ENCODE measurements at places on chromosomes 1 and 21.
A peak's percentile ranks its signal among the peaks of the same experiment; 100 is the strongest.

DNA sequence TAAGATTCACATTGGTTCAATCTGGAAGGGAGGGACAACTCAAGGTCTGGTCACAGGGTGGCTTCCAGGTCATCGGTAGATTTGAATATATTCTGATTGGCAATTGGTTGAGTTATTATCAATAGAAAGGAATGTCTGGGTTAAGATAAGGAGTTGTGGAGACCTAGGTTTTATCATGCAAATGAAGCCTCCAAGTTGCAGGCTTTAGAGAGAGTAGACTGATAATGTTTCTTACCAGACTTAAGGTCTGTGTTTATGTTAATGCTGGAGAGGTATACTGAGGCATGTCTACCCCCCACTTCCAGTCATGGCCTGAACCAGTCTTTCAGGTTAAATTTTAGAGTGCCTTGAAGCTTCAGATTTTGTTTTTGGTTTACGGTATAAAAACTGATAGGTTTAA lies 29.7 kb downstream of the USP25 start:
- DNase-seq = no peak

- DNase-seq = no peak
These were observed 5.6 kb downstream of the ARHGEF16 start for GRCh38 chr1:3459940-3460671.

DNA sequence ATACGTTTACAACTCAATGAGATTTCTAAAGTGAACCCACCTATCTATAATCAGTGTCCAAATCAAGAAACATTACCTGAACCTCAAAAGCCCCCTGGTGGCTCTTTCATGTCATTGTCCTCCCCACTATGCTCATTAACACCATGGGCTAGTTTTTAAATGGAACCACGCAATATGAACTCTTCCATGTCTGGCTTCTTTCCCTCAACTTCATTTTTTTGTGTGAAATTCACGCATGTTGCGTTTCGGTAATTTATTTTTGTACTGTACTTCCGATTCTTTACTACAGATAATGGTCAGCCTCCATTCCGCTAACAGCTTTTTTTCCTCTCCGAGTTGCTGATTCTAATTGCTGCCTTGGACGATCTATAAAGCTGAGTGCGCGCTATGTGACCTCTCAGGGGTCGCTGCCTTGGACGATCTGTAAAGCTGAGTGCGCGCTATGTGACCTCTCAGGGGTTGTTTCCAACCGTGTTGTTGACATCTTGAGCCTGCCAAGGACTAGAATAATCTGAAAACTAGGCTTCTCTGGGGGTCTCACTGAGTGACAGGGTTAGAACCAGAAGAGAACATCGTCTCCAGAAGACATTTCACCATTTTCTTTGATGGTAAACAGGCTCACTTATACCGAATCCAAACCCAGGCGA lies 1.1 kb upstream of the CACYBP start:
- DNase-seq = peak; percentile 66

DNA sequence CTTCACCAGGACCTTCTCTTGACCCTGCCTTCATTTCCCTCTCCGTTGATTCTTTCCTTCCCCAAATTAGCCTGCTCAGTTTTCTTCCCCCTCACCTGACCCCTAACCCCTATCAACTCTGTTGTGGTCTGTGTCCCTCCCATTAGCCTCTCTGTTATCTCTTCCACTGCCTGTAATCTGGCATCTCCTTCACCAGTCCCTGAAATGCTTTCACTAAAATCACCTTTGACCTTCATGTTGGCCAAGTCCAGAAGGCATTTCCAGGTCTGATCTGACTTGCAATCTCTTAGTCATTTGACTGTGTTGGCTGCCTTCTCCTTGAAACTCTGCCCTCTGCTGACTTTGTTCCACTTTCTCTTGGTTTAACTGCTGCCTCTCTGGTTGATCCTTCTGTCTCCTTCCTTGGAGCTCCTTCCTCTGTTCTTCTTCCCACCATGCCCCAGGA lies 28.2 kb downstream of the ATP8B2 start:
- DNase-seq = no peak

DNA sequence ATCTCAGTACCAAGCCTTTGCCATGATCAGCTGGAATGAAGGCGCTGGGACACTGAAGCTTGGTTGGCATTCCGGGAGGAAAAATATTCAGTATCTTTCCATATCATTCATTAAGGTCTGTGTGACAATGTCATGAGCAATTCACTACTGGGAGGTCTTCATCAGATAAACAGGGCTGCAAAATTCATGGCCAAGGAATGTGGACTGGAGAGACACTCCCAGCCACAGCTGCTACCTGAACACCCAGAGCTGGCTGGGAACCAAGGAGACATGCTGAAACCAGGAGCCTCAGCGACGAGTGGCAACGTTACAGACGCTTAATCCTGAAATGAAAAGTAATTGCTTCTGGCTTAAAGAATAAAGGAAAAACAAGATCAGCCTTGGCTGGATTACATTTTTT lies 30.6 kb upstream of the DDAH1 start:
- DNase-seq = no peak

- peak; percentile 90 for DNase-seq
These were observed 17.5 kb downstream of the LRRC41 start for GRCh38 chr1:46285730-46286477.

- no peak for DNase-seq
These were observed 14.9 kb downstream of the ATP1A4 start for GRCh38 chr1:160166166-160166868.

DNA sequence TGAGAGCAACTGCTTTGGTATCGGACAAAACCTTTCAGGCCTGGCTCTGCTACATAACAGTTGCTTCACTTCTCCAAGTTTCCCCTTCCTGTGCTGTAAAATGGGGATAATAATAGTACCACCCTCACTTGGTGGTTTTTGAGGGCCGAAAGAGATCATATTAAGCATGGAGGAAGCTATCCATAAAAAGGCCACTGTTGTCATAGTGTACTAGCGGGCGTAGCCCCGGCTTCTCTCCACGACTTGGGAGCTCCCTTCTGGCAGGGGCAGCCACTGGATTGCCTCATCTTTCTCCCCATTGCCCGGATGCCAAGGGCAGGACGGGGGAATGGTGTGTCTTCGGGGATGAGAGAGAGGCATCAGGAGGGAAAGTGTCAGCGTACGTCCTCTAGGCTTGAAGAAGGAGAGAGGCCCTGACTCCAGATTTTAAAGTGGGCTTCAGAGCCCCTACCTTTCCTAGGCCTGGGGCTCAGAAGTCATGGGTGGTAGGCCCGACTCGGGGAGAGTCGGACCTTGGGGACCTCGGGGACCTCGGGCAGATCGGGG lies 548 bp upstream of the MFSD2A start:
- no peak for DNase-seq

DNA sequence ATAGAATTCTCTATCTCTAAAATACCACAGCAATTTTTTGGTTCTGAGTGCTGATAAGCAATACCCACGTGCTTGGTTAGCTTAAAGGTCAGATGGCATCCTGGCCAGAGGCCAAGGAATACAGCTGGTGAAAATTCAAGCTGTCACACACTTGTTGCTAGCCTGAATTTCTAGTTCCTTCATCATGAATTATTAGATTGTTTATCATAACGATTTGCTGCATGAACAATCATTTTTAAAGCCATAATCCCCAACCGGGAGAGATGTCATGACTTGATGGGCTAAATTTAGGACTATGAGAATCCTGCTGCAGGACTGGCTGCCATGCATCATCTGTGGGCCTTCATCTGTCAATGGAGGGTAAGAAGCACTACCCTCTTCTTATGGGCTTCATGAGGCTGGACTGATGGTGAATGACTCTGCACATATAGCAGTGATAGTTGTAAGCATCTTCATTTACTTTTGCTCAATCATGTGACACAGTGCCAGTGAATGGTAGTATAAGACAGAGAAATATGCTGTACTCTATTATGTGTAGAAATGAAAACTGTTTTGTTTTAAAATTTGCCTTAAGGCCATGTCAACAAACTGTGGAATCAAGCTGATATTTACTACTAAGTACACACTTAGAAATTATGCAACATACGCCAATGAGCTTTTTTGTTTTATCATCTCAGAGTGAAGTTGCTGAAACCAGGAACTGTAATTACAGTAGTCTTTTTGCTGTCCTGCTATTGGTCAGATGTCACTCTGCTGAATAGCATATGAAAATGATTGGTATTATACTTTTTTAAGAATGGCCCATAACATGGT lies 80.5 kb upstream of the RALGPS2 start:
- DNase-seq = peak; percentile 49

DNA sequence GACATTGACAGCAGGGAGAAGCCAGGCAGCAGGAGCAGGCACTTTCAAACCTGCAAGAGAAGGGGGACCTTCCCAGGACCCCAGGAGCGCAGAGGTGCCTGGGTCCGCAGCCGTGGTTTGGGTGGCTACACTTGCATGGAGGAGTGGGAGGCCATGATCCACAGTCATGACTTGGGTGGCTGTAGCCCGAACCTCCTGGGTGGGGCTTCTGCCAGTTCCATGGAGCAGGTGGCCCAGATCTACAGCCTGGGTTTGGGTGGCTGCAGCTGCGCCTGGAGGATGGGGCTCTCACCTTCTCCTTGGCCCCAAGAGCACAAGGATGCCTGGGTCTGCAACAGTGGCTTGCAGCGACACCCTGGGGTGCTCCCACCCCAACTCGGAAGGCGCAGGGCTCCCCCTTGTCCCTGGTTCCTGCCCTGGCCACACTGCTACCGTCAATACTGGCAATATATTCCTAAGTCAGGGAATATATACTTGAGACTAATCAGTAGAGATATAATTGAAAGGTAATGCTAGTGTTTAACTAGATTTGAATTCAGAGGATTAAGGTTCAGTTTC lies 2.3 kb upstream of the OR6K6 start:
- no peak for DNase-seq

GRCh38 chr1:55836086-55836485 lies 620.9 kb upstream of the USP24 start:
- no peak for DNase-seq

- DNase-seq = no peak
These were observed 42.1 kb downstream of the CAMSAP2 start for GRCh38 chr1:200780545-200781369.

- DNase-seq = no peak
These were observed 535.1 kb downstream of the DPYD start for GRCh38 chr1:97385536-97386277.

- no peak for DNase-seq
These were observed 5.1 kb upstream of the TMEM269 start for GRCh38 chr1:42779725-42780124.

DNA sequence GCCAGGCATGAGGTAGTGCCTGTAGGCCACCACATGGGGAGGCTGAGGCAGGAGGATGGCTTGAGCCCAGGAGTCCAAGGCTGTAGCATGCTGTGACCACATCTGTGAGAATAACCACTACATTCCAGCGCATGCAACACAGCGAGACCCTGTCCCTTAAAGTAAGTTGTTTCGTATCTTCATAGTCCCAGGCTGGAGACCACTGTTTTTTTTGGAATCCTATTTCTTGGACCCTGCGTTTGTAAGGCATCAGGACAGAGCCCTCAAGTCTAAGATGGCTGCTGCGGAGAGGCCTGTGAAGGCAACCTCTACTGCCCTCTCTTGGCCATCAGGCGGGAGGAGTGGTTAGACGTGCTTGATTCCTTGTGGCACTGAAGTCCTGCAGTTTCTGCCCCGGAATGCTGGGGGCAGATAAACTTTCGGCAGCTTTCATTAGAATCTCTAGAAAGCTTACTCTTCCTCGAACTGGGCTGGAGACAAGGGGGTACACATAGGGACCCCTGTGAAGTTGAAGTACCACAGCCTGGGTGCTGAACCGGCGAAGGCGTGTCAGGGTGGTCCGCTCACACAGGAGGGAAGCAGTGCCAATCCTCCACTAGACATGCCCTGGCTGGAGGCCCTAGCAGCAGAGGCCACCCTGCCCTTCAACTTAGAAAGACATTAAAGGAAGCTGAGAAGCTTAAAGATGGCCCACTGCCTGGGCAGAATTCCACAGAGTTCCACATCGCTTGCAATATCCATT lies 36.6 kb downstream of the RABIF start:
- DNase-seq = peak; percentile 15

- DNase-seq = no peak
These were observed 67.9 kb downstream of the LRRC8D start for GRCh38 chr1:89888480-89889322.

DNA sequence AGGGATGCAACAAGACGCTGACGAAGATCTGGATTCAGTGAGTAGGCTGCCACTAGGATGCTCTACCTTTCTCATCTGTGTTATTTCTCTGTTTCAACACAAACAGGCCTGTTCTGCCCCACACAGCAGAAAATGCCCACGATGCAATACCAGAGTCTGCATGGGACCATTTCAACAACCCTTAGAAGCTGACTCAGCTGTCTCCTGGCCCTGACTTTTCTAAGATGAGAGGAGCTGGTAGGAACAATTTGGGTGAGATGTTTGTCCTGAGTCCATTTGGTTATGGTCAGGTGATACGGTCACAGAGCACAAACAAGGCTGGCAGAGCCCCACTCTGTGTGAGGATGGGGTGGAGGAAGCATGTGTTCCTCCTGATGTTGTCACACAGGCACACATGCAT lies 11.5 kb upstream of the SLC2A1 start:
- no peak for DNase-seq

DNA sequence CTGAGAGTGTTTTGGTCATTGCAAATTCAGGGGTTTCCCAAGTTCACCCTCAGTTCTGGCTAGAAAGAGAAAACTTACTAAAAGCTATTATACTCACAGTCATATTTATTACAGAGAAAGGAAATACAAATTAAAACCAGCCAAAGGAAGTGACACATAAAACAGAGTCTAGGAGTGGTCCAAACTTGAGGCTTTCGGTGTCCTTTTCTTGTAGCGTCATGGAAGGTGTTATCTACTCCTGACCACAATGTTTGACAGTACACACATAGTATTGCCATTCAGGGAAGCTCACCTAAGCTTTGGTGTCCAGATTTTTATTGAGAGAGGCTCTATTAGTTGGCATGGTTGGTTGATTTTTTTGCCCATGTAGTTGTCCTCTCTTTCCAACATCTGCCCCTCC lies 59.0 kb downstream of the SLC35A3 start:
- DNase-seq = no peak

DNA sequence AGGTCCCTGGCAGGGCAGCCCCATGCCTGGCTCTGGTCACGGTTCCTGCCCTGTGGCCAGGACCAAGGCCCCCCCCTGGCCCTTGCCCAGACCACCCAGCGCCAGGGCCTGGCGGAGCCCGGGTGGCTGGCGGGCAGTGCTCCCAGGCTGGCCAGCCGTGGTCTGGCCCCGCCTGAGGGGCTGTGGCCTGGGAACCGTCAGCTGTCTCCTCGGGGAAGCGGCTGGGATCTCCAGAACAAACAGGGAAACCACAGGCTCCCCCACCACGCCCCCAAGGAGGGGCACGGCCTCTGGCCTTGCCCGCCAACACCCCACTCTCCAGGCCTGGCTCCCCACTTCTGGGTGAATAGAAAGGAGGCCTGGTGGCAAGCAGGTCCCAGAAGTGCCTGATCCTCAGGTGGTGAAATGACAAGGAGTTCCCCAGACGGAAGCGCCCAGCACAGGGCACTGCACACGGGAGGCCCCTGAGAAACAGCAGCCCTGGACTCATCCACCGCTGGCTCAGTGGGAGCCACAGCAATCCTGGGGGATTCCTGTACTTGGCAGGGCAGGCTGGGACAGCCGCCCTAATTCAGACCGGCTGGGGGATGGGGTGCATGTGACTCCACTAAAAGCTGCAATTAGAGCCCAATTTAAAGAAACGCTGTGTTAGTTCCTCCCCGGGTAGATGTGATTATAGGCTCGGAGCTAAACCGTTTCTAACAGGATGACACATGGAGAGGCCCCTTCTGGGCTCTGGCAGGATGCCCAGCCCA lies 78.9 kb downstream of the RAP1GAP start:
- DNase-seq = no peak

- DNase-seq = peak; percentile 78
These were observed 7.3 kb downstream of the GNG4 start for GRCh38 chr1:235642011-235642942.

GRCh38 chr1:202234331-202235002 lies 40.9 kb downstream of the LGR6 start:
- no peak for DNase-seq

- DNase-seq = no peak
These were observed 72.7 kb downstream of the TRABD2B start for GRCh38 chr1:47924270-47925048.
